ENCODE measurements at places on chromosomes 11 and 22.
A peak's percentile ranks its signal among the peaks of the same experiment; 100 is the strongest.

GRCh38 chr22:37162221-37163095 lies 12.7 kb upstream of the IL2RB start:
- no peak for DNase-seq

DNA sequence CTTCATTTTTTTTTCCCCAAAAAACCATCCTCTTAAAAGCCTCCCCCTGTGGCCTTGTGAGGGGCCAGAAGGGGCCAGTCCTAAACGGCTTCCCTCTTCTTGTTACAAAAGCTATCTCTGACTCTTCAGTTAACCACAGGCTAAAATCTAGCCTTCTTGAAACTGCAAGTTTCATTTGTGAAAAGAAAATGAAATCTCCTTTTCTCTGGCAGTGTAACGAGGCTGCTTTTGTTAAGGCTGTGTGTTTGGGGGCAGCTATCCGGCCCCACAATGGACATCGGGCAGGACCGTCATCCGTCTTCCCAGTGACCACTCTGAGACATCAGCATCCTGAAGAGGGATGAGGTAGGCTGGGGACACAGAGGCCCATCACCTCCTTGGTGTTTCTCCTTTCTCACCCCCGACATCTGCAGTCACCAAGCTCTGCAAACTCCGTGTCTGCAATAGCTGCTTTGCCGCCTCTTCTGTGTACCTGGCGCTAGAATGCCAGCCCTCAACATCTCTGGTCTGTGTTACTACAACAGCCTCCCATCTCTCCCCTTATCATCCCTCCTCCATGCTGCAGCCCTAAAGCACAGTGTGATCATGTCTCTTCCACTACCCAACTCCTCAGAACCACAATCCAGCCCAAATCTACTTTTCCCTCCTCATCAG lies 94.0 kb downstream of the RCN1 start:
- DNase-seq = no peak

- DNase-seq = peak; percentile 80
Observed at GRCh38 chr11:279966-280705, 1.9 kb downstream of the NLRP6 start.

- no peak for DNase-seq
Observed at GRCh38 chr22:37419370-37419968, 7.8 kb downstream of the ELFN2 start.

DNA sequence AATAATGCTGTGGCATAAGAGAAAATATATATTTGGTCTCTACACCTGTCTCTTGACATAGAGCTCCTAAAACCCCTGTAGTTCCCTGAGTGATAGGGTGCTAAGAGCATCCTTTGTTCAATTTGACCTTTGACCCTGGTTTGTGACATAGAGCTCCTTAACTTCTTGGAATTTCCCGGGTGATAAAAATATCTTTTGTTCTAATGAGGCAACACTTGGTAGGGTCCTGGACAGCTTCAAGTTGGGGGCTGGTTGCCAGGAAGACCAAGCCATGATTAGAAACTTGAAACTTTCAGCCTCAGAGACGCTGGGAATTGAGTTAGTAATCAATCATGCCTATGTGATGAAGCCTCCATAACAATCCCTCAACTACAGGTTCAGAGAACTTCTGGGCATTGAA lies 105.4 kb downstream of the CASP12 start:
- no peak for DNase-seq

DNA sequence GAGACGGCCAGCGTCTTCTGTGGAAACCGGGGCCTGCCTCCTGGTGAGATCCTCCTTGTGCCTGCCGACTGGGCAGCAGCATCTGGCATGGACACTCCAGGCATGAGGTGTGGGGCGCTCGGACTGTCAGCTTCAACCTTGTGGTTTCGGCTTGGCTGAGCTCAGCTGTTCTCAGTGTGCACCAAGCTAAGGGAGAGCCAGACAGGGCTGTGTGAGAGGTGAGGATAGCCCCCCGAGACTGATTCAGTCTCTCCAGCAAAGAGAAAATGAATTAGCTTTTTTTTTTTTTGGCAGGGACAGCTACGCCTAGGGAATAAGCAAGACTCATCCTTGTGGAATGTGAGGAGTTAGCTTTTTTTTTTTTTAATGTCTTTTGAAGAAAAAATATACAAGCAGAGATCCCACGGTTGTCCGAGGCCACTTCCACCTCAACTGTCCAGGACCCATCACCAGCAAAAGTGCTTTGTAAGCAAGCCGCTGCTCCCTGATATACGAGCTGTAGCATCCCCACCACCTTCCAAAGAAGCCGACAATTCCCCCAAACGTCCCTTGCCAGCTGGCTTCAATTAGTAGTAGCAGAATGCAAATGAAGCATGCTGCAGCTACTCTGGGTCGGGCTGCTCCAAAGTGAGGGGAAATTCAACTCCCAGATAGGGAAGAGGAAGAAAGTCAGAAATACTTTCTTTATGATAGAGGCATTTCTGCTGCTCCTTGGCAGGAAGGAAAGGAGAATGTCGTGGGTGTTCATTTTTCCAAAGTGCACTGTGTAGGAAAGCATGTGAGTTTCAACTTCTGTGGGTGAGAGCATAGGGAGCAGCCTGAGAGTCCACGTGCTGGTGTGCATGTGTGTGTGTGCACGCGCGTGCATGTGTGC lies 9.7 kb upstream of the THY1 start:
- no peak for DNase-seq

GRCh38 chr11:3052109-3052479 lies 5.1 kb downstream of the CARS1 start:
- no peak for DNase-seq

DNA sequence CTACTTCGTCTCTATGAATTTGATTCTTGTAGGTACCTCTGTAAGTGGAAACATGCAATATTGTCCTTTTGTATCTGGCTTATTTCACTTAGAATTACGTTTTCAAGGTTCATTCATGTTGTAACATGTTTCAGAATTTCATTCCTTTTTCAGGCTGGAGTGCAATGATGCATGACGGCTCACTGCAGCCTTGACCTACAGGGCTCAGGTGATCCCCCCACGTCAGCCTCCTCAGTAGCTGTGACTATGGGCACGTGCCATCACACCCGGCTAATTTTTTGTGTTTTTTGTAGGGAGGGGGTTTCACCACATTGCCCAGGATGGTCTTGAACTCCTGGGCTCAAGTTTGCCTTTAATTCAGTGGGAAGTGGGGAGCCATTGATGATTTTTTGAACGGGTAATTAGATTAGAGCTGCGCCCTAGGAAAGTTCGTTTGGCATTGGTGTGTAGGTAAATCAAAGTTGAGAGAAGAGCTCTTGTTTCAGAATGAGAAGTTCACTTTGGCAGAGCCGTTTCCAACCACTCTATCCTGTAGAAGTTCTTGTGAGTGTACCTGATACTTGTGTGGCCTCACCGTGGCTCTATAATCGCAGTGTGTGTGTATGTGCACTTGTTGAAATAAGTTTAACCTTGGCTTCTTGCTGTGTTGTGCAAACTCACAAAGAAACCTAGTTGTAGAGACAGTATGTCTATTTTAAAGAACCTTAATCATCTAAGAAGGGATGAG lies 115.9 kb downstream of the NAV2 start:
- no peak for DNase-seq

- DNase-seq = no peak
Observed at GRCh38 chr11:3154001-3154599, 11.0 kb downstream of the OSBPL5 start.

- DNase-seq = no peak
Observed at GRCh38 chr11:996681-997080, 39.8 kb downstream of the MUC6 start.

DNA sequence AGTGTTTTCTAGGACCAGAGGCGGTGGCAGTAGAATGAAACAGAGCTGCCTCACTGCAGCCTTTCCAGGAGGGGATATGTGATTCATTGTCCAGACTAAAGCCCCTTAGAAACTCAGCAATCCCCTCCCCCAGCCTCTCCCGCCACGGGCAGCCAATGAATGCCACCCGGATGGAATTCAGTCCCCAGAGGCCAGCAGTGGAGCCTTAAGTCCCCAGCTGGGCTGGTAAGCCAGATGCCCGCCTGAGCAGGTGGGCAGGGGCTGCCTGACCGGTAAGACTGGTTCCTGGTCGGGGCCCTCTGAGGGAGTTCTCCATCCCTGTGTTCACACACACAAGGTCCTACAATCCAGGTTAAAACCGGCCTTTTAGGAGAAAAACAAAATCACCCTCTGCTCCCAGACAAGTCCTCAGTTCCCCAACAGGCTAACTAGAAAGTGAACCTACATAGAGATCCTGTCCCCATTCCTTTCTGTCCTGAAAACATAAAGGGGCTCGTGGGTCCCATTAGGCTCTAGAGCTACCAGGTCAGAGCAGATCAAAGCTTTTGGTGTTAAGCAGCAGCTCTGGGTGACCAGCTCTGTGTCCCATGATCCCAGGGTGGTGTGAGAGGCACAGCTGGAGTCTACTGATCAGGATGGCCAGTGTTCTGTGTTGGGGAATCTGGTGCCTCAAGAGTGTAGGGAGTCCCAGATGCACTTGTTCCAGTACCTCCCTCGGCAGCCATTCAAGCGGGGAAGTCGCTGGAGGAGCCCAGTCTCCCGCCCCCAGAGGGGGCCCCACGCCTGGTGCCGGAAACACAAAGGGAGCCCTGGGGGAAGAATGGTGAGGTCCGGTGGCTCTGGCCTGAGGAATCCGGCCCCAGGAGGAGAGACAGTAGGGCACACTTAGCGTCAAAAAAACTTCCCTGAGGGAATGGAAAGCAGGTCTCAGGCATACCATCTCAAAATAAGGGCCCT lies 2.6 kb downstream of the PATZ1 start:
- no peak for DNase-seq

GRCh38 chr11:59957094-59957493 lies 6.7 kb upstream of the OOSP4A start:
- no peak for DNase-seq

- DNase-seq = peak; percentile 13
Observed at GRCh38 chr11:32602657-32603415, 19.2 kb downstream of the EIF3M start.

GRCh38 chr11:33899400-33900037 lies 7.6 kb upstream of the LMO2 start:
- DNase-seq = peak; percentile 70

DNA sequence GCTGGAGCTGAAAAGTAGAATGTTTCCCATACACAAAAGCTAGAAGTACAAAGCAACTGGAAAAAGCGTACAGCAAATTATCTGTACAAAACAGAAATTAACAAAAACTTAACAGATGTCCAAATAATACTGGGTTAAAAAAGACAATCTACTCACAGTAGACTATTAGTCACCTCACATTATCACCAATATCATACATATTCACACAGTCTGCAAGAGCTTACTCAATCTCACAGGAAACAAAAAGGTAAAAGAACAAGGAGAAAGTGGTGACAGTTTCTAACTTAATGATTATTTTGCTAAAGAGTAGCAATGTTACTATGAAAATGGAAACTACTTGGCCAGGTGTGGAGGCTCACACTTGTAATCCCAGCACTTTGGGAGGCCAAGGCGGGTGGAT lies 11.9 kb downstream of the CELF1 start:
- DNase-seq = no peak

DNA sequence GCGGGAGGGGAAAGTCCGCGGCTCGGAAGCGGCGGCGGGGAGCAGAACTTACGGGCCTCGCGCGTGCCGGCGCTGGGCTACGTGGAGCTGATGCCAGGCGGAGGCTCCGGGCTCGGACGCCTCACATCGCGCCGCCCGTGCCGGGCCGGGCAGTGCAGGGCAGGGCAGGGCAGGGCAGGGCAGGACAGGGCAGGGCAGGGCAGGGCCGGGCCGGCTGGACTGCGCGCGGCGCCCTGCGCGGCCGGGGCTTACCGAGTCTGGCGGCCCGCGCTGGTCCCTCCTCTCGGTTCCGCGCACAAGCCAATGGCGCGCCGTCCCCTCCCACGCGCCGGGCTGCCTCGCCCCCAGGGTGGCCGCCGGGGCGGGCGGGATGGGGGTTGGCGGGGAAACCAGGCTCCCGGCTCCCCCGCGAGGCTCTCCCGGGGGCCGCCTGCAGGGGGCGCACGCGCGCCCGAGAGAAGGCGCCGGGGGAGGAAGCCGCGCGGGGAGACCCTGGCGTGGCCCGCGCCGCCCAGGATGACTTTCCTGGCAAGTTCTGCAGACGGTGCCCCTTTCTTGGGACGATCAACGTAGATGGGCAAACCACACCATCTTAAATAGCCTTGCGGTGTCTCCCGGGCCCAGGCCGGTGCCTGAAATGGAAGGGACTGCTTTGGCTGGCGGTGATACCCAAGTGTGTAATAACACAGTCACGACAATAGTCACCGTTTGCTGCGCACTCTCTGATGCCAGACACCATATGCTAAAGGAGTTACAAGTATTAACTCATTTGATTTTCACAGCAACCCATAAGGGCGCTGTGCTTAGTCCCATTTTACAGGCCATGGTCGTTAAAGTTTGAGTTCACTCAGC lies at the start of gene TP53I11:
Gene TP53I11, minus strand, starts transcription at position 259 of the 852 bp plus-strand sequence. CDS start 12,548 bp downstream, outside the sequence.
- DNase-seq = peak; percentile 89

DNA sequence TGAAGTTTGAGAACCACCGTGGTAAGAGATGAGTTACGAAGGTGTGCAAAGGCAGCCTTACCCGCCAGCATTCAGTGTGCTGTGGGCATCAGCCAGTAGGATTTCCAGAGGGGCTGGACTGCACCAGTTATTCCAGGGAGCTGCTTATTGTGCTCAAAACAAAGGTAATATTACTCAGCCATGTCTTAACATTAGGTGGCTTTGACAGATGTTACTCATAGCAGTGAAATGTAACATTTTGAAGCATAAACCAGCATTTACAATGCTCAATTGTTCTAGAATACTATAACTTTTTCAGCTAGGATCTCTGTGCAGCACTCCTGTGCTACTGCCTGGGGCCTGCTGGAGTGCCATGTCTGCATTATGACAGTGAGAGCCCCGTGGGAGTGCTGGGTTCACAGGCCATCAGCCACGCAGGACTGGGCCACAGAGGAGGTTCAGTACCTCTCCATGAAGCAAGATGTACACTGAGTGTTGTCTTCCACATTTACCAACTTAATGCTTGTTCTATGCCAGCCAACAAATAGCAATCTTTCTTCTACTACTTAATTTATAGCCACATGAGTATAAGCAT lies 238.1 kb downstream of the CADM1 start:
- no peak for DNase-seq

GRCh38 chr11:69878144-69878883 lies 59.1 kb upstream of the FGF3 start:
- DNase-seq = no peak

GRCh38 chr22:48811885-48812284 lies 1015.8 kb downstream of the BRD1 start:
- DNase-seq = no peak

GRCh38 chr11:62142043-62142375 lies 18.2 kb downstream of the INCENP start:
- DNase-seq = no peak

DNA sequence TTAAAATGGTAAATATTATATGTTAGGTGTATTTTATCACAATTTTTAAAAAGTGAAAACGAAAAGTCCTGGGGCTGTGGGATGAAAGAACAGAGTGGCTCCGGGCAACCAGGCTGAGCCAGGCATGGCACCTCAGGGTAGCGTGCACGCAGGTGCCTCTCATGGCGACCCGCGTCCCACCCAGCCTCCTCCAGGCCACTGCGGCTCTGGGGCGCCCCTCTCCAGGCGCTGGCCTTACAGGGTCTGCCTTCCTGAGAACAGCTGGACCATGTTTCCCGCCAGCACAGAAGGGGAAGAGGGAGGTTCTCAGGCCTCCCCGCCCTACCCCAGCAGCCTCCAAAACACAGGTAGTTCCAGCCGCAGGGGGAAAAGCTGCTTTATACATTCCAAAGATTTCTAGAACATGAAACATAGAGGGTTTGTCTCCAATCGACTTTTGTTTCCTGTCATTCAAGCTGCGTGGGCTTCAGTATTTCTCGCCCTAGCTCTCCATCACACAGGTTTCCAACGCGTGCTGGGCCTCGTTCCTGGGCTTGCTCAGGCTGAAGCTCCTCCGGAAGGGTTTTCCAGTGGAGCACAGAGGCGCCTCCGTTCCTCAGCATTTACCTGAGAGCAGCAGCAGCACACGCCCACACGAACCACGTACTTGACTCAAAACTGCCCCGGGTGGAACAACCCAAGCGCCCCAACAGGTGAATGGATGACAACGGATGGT lies 10.5 kb downstream of the EHD1 start:
- no peak for DNase-seq
